ENCODE measurements at places on chromosomes 1 and 21. TPM values are rescaled to one million over a fixed set of nuclear protein-coding genes. Genes with fewer than 3 reads are reported as not detected.

CFHR5 gene
- not detected for total RNA-seq

DMBX1 gene
- total RNA-seq, result 2.4 TPM

GRIK3 gene
- not detected for total RNA-seq

CADM3 gene
- total RNA-seq, result not detected

RASSF5 gene
- 16.0 TPM for total RNA-seq

C1orf141 gene
- not detected for total RNA-seq

MAP7D1 gene
- total RNA-seq, result 113 TPM

PLPPR5 gene
- total RNA-seq, result 2.7 TPM

FCRL6 gene
- not detected for total RNA-seq

CLDN19 gene
- not detected for total RNA-seq

KANK4 gene
- not detected for total RNA-seq

- no peak overlapping the region for H3K27ac ChIP-seq
- no peak for DNase-seq
- no peaks in the 10 kb centered on the region for H3K27me3 ChIP-seq
- H3K36me3 ChIP-seq, result no peaks in the 10 kb centered on the region
Observed at GRCh38 chr1:194534784-194535183, 1348.4 kb upstream of the B3GALT2 start.

DNA sequence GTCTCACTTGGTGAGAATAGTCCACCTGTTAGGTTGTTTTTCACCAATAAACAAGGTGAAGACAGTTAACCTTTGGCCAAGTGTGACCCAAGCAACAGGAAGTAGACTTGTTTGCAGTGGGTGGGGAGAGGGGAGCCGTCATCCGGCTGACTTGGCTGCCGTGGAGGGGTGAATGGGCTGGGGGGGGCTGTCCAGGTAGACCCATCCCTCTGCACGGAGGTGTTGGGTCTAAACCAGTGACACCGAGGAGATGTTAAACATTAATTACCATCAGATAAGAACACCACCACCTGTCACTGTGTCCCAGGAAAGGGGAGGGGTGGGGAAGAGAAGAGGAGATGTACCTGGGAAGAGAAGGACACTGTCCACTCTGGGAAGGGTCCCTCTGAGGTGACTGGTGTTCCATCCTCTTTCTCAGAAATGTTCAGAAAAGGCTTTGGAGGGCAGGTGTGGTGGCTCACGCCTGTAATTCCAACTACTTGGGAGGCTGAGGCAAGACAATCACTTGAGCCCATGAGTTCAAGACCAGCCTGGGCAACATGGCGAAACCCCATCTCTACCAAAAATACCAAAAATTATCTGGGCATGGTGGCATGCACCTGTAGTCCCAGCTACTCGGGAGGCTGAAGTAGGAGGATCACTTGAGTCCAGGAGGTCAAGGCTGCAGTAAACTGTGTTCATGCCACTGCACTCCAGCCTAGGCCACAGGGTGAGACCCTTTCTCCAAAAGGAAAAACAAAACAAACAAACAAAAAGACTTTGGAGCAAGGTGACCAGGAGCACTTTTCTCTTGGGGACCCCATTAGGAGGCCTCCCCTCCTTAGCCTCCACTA, 6.7 kb upstream of the MYOM3 start:
- no peak for DNase-seq
- 0 out of 2 replicates have a peak overlapping the region, but pooled peaks have one; percentile 22 for H3K27ac ChIP-seq
- H3K4me3 ChIP-seq, result no peak overlapping the region
- H3K27me3 ChIP-seq, result no peaks in the 10 kb centered on the region
- H3K4me1 ChIP-seq, result peaks cover 34% of the 10 kb centered on the region
- no peaks in the 10 kb centered on the region for H3K36me3 ChIP-seq

DNA sequence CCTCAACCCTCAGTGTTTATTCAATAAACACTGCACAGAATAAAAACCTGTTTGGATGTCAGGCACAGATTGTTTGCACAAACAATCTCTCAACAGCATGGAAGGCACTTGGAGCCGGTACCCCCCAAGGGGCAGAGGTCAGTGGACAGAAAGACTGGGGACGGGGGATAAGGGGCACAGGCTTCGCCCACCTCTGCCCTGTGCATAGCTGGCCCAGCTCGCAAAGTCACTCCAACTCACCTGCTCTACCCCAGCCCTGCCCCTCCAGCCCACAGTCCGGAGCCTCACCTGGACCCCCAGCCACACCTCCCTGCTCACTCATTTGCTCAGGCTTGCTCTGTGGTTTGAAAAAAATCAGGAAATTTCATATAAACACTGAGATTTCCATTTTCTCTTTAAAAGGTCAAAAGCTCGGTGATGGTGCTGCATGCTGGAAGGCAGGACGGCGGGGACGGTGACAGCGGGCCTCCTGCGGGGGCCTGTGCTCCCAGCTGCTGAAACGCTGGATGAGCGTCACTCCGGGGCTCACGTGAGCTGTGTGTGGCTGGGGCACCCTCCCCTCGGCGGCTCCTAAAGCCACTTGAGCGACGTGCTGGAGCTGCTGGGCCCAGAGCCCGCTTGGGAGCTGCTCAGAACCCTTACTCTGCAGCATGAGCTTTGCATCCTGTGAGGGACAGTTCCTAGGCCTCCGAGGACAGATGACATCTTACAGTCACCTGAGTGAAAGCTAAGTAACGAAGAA, 54.5 kb downstream of the PRDM15 start:
- H3K27me3 ChIP-seq, result no peaks in the 10 kb centered on the region
- H3K36me3 ChIP-seq, result no peaks in the 10 kb centered on the region
- no peak overlapping the region for H3K4me3 ChIP-seq
- H3K27ac ChIP-seq, result no peak overlapping the region

DNA sequence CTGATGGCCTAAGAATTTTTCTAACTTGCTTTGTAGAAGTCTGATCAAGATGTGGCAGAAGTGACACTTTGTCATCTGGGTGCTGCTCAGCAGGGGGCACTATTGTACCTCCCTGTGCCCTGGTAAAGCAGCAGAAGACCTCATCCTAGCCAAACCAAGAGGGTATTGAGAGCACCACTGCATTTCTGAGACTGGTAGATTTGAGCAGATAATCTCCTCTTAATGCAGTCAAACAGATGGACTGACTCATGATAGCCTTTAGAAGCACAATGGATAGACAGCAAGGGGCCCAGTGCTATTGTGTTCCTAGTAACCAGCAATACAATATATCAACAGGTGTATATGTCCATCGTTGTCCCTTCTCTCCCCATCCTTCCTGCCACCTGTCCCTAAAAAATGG, 5.7 kb downstream of the TPM3 start:
- no peaks in the 10 kb centered on the region for H3K36me3 ChIP-seq
- no peak overlapping the region for H3K4me3 ChIP-seq
- H3K27ac ChIP-seq, result no peak overlapping the region
- H3K27me3 ChIP-seq, result peaks cover 2% of the 10 kb centered on the region
- peak; percentile 69 for DNase-seq

GRCh38 chr1:163169553-163169952, 33.2 kb downstream of the RGS5 start:
- peaks cover 72% of the 10 kb centered on the region for H3K4me1 ChIP-seq
- no peak overlapping the region for H3K4me3 ChIP-seq
- H3K27me3 ChIP-seq, result no peaks in the 10 kb centered on the region
- DNase-seq, result no peak
- H3K36me3 ChIP-seq, result no peaks in the 10 kb centered on the region
- no peak overlapping the region for H3K27ac ChIP-seq

DNA sequence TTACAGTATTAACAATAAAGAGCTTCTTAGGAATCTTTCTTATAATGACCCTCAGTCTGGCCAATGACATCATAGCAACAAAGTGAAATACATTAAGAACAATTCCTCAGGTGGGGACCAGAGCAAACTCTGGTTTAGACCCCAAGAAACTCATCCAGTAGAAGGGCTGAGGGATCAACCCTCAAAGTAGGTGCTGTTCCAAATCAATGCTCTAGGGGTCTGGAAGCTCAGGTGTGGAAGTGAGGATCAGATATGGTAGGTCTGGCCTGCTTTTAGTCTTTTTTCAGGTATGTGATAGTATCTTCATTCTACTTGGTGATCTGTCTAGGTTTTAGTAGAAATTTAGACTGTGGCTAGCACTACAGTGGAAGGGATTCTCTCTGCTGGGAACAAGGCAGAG, 291.7 kb downstream of the PDE4B start:
- no peak for DNase-seq
- no peak overlapping the region for H3K4me3 ChIP-seq
- H3K36me3 ChIP-seq, result no peaks in the 10 kb centered on the region
- no peak overlapping the region for H3K27ac ChIP-seq
- H3K4me1 ChIP-seq, result no peaks in the 10 kb centered on the region

- no peak overlapping the region for H3K27ac ChIP-seq
- H3K4me1 ChIP-seq, result peaks cover 13% of the 10 kb centered on the region
- DNase-seq, result peak; percentile 43
- H3K27me3 ChIP-seq, result no peaks in the 10 kb centered on the region
- no peak overlapping the region for H3K4me3 ChIP-seq
Observed at GRCh38 chr1:68221980-68222373, 10.3 kb downstream of the WLS start.

- peaks cover 8% of the 10 kb centered on the region for H3K4me1 ChIP-seq
- no peak for DNase-seq
- H3K4me3 ChIP-seq, result no peak overlapping the region
- no peaks in the 10 kb centered on the region for H3K36me3 ChIP-seq
Observed at GRCh38 chr1:175204330-175204729, 11.8 kb upstream of the KIAA0040 start.

GRCh38 chr1:114215436-114215835, 61.8 kb upstream of the SYT6 start:
- no peak overlapping the region for H3K27ac ChIP-seq
- H3K36me3 ChIP-seq, result no peaks in the 10 kb centered on the region
- no peaks in the 10 kb centered on the region for H3K4me1 ChIP-seq

- H3K4me1 ChIP-seq, result peaks cover 27% of the 10 kb centered on the region
- no peaks in the 10 kb centered on the region for H3K27me3 ChIP-seq
- H3K4me3 ChIP-seq, result no peak overlapping the region
- peak overlapping the region; percentile 83 for H3K27ac ChIP-seq
- peak; percentile 83 for DNase-seq
- H3K36me3 ChIP-seq, result no peaks in the 10 kb centered on the region
Observed at GRCh38 chr1:118947790-118948189, 40.4 kb downstream of the TBX15 start.

GRCh38 chr1:117318011-117318410, 49.2 kb upstream of the MAN1A2 start:
- no peak for DNase-seq
- no peaks in the 10 kb centered on the region for H3K36me3 ChIP-seq
- no peaks in the 10 kb centered on the region for H3K4me1 ChIP-seq
- peaks cover 21% of the 10 kb centered on the region for H3K27me3 ChIP-seq
- H3K4me3 ChIP-seq, result no peak overlapping the region

- no peaks in the 10 kb centered on the region for H3K36me3 ChIP-seq
- H3K4me3 ChIP-seq, result no peak overlapping the region
- peak; percentile 64 for DNase-seq
Observed at GRCh38 chr1:115980998-115981993, 5.0 kb downstream of the SLC22A15 start.

DNA sequence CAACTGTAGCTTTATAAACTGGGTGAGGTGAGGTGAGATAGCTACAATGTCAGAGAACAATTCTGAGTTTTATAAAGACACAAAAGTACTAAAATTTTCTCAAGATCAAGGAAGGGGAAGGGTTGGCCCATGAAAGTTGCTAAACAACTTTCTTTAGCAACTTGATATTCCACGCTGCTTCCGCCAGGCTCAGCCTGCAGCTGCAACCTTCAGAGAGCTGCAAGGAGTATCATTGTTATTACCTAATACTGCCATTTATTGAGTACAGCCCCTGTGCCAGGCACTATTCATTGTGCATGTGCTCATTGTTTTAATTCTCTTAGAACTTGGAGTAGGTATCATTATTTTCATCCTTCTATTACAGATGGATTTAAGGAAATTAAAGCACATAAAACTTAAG, 34.1 kb upstream of the SUCO start:
- H3K4me3 ChIP-seq, result no peak overlapping the region
- no peak overlapping the region for H3K27ac ChIP-seq
- DNase-seq, result peak; percentile 38
- peaks cover 38% of the 10 kb centered on the region for H3K4me1 ChIP-seq

DNA sequence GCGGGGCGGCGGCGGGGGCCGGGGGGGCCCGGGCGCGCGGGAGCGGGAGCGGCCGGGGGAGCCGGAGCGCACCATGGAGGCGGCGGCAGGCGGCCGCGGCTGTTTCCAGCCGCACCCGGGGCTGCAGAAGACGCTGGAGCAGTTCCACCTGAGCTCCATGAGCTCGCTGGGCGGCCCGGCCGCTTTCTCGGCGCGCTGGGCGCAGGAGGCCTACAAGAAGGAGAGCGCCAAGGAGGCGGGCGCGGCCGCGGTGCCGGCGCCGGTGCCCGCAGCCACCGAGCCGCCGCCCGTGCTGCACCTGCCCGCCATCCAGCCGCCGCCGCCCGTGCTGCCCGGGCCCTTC, 546 bp downstream of the SKI start:
- H3K36me3 ChIP-seq, result no peaks in the 10 kb centered on the region
- peaks cover 29% of the 10 kb centered on the region for H3K4me1 ChIP-seq
- H3K4me3 ChIP-seq, result peak overlapping the region; percentile 80
- no peaks in the 10 kb centered on the region for H3K27me3 ChIP-seq

DNA sequence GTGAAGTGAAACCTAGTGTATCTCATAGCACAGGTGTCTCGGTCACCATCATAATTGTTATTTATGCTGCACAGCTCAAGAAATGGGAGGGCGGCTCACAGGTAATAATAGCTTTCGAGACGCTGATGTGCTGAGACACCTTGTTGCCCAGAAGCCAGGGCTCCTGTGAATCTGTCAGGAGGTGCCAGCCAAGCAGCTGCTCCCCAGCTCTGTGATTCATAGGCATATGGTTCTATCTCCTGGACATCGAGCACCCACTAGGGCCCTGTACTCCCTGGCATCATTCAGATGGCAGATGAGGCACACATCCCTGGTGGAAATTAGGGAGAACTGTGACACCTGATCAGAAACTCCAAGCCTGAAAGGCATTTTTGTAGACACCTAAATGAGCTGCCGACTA, 53.5 kb downstream of the SYT6 start:
- DNase-seq, result no peak
- peaks cover 2% of the 10 kb centered on the region for H3K4me1 ChIP-seq
- no peak overlapping the region for H3K4me3 ChIP-seq
- H3K27me3 ChIP-seq, result no peaks in the 10 kb centered on the region

DNA sequence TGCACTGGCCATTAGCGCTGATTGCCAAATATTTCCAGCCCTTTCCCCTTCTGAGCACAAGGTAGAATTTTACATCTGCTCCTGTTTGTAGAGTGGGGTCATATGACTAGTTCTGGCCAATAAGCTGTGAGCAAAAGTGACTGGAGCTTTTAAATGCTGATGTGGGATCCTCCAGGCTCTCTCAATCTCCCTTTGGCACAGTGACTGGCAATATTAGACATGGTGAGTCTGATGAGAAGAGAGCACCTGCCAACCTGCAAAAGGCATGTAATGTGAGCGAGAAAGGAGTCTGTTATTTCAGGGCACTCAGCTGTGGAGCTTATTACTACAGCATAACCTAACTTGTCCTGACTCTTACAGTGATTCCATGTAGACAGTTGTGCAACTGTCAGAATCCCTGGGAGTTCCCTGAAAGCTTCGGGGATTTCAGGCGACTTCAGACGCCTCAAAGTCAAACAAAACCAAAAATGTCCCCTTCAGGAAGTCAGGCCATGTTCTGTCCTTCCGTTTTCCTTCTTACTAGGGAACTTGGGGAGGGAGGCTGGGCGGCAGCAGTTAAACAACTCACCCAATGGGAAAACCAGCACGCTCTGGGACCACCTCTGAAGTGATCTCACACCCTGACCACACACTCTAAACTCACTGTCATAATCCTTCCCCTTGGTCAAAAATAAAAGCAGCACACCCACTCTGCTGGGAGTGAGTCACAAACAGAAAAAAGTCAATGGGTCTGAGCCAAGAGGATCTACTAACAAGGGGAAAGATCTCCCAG, 3.6 kb upstream of the RASSF5 start:
- H3K36me3 ChIP-seq, result no peaks in the 10 kb centered on the region
- peak; percentile 100 for DNase-seq
- peak overlapping the region; percentile 79 for H3K27ac ChIP-seq
- H3K4me3 ChIP-seq, result peak overlapping the region; percentile 4

Measured in PC-3 (cell line).